ENCODE measurements at places on chromosomes 5 and 9. TPM values are rescaled to one million over a fixed set of nuclear protein-coding genes. Genes with fewer than 3 reads are reported as not detected.

DNA sequence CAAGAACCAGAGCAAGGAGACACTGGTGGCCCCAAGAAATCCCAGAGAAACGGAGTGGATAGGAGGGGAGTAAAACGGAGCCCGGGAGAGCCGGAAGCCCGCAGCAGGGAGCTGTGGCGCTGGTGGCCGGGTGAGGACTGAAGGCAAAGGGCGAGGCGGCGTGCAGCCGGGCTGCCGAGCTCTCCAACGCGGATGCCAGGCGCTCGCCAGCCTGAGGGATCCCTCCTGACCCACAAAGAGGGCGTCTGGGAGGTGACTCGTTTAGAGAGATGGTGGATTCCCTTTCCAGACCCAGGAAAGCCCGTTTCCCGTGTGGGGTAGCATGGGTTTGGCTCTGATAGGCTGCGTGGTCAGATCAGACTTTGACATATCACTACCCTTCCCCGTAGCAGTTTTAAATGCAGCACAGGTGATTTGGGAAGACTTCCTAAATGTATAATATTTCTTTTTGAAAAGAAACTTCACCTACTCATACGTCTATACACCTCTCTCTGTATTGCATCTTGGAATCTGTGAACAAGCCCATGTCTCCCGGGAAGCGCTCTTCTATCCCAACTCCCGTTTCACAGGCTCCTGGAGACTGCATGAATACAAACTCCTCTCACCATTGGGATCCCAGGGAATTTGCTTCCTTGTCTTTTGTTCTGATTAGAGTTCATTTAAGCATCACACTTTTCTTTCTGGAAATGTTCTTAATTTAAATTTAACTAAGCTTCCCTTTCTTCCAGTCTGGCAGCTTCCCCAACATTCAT, 158.1 kb downstream of the C9orf152 start:
- DNase-seq = no peak

DNA sequence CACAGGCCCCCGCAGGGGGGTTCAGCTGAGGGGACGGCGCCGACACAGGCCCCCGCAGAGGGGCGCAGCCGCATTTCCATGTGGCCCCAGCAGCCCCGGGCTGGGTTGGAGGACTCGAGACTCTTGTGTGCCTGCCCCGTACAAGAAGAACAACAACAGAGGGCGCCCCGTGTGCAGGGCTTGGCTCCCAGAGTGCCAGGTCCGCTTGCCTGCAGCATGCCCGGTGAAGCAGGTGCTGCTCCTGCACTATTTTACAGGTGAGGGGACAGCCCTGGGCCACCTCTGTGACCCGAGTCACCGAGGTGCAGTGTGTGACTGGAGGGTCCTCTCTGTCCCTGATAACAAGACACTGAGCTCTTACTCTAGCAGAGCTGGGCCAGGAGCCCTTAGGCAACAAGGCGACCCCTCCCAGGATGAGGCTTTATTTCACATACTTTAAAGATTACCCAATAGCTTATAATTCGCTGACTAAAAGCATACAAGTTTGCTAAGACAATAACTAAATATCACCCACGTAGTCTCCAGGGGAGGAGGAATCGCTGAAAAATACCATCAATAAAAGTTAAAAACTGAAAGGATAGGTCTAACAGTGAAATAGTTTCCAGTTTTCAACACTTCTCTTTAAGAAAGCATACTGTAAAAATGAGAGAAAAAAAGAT, 41.7 kb upstream of the SLC9A3 start:
- no peak for DNase-seq

- DNase-seq = no peak
These were observed 585.5 kb downstream of the TLE1 start for GRCh38 chr9:81103597-81104471.

DNA sequence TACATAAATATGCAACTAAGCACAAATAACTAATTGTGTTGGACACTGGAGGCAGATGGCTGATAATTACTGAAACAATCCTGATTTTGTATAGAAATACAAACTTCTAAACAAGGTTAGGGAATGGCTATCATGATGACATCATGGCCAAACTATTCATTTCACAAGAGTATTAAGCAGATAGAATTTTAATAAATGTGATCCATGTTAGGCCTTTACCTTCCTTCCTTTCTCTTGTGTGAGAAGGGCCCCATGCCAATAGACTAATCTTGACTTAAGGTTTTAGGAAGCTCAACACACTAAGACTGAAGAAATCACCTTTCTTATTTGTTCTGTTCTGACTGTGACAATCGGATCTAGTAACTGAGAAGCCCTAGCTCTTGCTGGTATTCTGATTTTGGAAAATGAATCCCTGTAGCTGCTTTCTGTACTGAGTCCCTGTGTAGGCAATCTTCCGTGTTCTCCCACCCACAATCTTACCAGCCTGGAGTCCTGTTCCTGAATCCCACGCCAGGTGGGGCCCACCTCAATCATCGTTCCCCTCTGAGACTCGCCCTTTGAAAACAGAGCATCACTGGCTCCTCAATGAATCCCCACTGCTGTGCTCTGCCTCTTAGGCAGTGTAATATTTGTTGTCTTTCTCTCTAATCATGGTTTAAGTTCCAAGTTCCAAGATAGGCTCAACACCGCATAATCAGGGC, 168.7 kb upstream of the GNA14 start:
- DNase-seq = no peak

DNA sequence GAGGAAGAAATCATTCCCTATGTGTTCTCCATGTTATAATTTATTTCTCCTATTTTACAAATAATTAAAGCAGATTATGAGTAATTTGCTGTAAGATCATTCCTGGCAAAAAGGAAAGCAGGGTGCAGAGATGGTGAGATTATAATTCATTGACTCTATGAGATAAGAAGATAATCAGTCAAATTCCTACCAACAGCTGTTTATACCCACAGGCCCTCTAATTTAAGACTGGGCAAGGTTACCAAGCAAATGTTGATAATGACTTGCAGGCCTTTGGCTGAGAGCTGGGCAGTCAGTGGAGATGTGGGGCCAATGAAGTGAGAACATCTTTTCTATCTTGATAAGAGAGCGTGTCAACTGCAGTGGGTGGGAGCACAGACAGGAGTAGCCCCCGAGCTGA, 222.7 kb downstream of the ICE1 start:
- no peak for DNase-seq

DNA sequence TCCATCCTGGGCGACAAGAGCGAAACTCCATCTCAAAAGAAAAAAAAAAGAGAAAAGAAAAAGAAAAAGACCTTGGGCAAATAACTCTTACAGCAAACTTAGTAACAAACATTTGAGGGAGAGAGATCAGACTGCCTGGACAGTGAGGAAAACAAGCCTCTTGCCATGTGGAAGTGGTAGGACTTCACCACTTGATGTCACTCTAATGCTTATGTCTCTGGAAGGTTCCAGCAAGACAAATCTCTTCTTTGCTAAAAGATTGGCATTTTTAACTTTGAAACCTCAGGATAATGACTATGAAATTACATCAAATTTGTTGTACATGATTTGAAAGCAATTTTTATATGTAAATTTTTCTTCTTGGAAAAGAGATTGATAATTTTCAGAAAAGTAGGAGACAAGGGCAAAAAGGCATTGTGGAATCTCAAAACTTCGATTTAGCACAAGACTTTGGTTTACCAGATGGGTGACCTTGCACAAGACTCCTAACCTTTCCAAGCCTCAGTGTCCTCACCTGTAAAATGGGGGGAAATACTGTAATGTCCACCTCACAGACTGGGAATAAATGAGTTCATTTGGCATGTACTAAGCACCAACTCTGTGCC, 5.4 kb downstream of the ACTL7B start:
- DNase-seq = no peak

DNA sequence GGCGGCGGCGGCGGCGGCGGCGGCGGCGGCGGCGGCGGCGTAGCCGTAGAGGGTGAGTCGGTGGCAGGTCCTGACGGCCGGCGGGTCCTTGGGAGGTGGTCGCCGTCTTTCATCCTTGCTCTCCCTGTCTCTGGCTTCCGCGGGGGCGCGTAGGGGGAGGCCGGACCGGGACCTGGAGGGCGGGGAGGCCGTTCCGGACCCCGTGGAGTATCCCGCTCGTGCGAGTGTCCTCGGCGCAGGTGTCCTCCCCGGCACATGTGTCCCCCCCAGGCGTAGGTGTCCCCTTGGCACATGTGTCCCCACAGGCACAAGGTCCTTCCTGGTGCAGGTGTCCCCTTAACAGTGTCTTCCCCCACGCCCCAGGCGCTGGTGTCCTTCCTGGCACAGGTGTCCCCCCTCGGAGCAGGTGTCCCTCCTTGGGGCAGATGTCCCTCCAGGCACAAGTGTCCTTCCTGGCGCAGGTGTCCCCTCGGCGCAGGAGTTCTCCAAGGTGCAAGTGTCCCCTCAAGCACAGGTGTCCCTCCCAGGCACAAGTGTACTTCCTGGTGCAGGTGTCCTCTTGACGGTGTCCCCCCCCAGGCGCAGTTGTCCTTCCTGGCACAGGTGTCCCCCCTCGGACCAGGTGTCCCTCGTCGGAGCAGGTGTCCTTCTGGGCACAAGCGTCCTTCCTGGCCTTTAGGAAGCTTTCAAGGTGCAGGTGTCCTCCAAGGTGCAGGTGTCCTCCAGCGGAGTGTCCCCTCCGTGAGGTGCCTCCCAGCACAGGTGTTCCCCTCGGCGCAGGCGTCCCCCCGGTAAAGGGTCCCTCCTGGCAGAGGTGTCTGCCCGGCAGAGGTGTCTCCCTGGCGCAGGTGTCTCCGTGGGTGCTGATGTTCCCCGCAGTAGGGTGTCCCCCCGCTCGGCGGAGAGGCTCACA, 519 bp downstream of the EXOC3 start:
- DNase-seq = no peak

DNA sequence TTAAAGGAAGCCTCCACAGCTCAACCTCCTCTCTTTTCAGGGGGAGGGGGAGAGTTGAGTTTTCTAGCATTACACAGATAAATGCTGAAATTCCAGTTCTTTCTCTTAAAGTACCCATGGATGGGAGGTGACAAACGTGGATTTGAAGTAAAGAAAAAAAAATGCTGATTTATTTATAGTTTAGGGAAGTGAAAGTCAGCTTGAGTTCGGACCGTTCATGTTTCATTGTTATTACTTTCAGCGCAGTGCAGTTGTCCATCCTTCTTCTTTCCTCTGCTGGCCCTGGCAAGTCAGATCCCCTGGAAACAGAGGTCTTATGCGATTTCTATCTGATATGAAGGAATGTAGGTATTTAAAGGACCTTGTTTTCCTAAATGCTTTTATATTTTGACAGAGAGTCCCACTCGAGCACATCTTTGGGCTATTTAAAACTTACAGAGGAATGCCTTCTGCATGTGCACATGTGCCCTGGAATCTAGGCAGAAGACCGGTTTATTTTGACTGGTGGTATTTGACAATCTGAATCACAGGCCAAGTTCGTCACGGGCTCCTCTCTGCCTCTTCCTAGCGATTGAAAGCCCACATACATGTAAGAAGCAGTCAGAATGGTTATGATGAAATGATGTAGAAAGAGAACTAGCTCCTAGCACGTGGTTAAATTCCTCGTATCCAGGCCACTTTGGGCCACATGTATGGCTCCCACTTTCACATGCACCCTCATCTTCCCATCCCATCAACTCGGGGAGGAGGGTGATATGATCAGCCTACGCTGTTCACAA, 385.2 kb upstream of the KLF4 start:
- DNase-seq = no peak

DNA sequence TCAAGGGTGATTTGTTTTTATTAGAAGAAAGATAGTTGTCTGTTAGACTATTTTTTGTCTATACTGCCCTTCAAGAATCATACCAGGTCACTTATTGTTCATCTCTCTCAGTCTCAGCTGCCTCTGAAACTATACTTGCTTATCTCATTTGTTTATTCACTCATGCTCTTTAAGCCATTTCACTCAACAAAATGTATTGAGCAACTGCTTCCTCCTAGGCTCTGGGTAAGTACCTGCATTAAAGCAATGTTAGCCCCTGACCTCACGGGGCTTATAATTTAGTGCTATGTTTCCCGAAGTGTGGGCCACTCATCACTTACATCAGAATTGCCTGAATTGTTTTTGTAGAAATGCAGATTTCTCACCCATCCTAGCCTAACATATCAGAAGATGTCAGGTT, 100.9 kb downstream of the DPYSL3 start:
- no peak for DNase-seq

DNA sequence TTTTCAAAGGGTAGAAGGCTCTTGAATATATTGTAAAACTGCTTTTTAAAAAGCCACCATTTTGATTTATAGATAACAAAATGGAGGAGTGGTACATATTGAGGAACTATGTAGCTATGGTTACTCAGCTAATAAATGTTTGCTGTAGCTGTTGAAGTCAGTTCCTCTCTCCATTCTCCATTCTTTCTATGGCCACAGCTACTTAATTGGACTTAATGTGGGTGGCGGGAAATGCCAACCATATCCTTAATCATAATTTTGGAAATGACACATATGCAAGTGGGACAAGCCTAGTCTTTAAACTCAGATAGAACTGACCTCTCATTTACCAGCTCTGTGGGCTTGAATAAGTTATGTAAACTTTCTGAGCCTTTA, 10.6 kb downstream of the CDKN2A start:
- DNase-seq = no peak

GRCh38 chr9:13332571-13332970, 53.1 kb upstream of the MPDZ start:
- DNase-seq = no peak

- no peak for DNase-seq
These were observed 65.9 kb downstream of the CYFIP2 start for GRCh38 chr5:157331807-157332206.

GRCh38 chr5:66701244-66701643, 105.1 kb downstream of the MAST4 start:
- no peak for DNase-seq

DNA sequence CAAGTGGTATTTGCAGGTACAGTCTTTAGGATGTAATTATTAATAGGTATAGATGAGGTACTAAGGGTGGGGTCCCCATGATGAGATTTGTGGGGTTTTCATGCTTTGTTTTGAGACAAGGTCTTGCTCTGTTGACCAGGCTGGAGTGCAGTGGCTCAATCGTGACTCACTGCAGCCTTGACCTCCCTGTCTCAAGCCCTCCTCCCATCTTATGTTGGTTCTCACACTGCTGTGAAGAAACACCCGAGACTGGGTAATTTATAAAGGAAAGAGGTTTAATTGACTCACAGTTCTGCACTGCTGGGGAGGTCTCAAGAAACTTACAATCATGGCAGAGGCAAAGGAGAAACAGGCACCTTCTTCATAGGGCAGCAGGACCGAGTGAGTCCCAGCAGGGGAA, 217.5 kb downstream of the CDK5RAP2 start:
- no peak for DNase-seq

Gene NKD2
- 1.4 TPM for polyA plus RNA-seq

Gene CARTPT
- not detected for polyA plus RNA-seq
